ENCODE measurements at places on chromosomes 12 and 14.

DNA sequence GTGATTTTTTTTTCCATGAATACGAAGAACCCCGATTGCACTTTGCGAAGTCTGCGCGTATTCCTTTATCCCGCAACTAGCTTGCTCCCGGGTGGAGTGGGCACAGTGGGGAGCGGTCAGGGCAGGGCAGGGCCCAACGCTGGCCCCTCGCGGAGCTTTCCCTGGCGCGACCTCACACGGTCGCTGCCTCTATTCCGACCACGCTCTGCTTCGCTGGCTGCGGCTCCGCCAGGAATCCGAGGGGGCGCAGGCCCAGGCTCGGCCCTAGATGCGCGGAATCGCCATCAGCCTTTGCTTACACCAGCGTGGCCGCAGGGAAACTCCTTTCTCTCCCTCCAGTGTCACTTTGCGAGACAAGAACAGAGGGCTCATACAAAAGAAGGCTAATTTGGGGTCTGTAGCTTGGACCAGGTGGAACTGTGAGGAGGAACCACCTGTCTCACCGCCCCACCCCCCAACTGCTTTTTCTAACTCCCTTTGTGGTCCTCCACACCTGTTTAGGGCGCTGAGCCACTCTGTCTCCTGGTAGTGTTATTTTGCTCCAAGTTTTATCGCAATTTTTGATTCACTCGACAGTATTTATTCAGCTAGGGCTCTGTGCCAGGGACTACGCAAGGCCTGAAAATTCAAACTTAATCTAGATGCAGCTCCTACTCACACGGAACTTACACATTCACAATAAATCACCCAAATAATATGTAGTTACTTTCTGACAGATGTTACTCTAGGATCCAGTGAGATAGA is 3.1 kb upstream of the NKX2-1 start:
- no peak for DNase-seq

- DNase-seq, result no peak
Observed at GRCh38 chr12:121034616-121035305, 4.3 kb downstream of the OASL start.

DNA sequence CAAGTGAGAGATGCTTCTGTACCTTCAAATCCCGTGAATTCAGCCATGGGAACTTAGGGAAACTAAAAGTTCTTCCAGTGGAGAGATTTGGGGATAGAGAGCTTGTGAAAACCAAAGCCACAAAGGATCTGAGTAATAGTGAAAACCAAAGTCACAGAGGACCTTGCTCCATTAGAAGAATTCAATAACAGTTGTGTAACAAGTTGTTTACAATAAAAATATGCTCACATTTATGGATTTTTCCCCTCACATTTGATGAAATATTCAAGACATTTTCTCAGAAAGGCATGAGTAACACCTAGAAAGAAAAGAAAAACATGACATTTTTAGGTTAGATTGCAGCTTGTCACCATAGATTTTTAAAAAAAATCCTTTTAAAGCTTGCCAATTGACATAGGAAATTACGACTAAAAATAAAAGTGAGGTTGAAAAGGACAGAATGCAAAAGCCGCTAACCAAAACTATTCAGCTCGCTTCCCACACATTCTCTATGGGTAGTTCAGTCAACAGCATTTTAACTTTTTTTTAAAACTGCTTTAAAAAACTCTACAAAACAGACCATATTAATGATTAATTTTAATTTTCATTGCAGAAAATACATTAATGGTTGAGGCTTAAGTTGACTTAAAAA is 113.2 kb downstream of the CAND1 start:
- DNase-seq, result no peak

GRCh38 chr14:35879654-35880249 is 53.6 kb downstream of the BRMS1L start:
- peak; percentile 44 for DNase-seq

GRCh38 chr14:37594238-37594970 is 645 bp downstream of the FOXA1 start:
- peak; percentile 87 for DNase-seq

Data from fibroblast of pulmonary artery (primary cell).